ENCODE measurements at places on chromosomes 16 and 17.

DNA sequence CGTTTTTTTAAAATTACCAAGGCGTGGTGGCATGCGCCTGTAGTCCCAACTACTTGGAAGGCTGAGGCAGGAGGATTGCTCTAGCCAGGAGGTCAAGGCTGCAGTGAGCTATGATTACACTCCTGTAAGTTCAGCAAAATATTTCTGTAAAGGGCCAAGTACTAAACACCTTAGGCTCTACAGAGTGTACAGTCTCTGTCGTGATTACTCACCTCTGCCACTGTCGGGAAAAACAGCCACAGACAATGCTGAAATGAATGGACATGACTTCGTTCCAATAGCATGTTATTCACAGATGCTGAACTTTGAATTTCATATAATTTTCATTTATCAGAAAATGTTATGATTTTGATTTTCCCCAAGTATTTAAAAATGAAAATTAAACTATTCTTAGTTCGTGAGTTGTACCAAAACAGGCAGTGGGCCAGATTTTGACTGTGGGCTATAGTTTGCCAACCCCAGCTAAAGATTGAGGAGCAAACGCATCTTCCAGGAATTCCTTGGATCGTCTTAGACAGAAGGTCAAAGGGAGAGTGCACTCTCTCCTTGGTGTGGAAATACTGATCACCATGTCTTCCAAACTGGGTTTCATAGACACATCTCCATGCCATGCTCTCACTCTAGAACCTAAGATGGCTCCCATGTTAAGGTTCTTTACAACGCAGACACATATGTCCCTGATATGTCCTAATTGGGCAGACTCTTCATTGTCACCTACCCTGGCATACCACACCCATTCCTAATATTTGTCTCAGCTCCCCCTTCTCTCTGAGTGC lies 89.5 kb downstream of the MARF1 start:
- no peak for DNase-seq

DNA sequence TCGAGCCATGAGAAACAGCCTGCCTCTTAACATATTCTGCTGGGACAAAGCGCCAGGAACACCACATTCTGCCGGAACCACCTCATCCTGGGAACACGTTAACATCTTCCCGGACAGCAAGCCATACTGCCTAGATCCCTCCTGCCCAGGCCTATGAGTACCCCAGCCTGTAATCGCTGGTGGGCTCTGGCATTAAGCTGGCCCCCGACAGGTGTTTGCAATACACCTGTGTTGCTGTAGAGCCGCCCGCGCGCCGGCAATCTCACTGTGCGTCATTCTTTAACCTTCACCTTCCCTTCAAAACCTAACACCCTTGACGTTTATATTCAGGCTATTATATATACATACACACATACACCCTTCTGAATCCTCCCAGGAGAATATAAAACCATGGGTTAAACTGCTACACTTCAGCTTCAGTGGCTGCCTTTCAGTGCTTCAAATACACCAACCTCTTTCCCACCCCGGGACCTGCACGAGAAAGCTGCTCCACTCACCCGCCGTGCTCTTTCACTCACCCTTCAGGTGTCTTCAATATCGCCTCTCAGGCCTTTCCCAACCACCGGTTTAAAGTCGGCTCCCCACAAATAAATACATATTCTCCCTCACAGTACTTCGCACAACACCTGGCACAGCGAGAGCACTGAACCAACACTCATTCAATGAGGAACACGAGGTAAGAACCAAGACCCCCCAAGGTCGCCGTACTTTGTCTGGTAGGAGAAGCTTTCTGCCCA lies 1.0 kb upstream of the ENDOV start:
- no peak for DNase-seq

DNA sequence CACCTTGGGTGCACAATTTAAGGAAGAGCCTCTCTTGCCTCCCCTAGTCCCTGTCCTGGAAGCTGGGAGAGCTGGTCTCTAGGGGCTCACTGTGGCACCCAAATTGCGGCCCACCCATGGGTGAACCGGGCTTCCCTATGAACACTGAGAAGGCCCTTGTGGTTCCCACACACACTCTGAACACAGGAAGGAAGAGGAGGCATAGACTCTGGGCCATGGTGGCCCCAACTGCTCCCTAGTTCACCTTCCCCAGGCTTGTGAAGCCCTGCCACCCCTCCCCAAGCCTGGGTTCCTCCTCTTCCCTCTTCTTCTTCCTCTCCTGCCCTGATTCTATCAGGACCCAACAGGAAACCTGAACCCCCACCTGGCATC lies 10.5 kb downstream of the SREBF1 start:
- DNase-seq: no peak

DNA sequence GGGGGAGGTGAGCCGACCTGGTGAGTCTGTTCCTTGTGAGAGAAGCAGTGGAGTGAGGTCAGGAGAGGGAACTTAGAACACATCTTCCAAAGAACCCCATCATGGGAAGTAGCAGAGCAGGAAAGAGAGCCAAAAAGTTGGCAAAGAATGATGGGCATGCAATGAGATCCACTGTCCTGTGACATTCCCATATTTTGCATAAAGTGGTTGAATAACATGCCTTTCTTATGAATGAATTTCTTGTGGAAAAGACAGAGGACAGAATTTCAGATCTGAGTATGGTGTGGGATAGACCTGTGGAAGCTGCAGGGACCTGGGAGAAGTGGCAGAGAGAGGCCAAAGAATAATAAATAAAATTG lies 41.3 kb downstream of the TMEM100 start:
- DNase-seq: no peak

DNA sequence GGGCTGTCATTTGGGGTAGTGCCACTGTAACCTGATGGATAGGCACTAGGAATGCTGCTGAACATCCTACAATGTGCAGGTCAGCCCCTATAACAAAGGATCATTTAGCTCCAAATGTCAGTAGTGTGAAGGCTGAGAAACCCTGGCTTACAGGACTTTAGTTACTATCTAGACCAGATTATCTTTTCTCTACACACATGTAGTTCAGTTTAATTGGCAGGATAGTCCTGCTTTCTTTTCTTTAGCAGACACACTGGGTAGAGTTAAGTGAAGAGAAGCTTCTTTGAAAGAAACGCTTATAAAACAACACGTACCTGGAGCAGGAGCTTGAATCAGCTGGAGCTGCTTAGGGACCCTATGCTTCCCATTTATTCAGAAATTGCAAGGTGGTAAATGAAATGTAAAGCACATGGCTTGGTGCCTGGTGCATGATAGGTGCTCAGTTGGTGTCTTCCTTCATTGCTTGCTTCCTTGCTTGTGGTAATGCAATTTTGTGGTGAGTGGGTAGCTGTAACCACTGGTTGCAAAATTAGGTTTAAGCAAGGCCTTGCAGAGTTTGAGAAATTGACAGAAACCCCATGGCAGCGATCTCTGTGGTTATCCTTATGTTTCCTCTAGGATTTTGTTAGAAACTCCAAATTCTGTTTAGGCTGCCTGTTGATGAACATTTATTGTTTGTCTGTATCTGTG lies 9.4 kb downstream of the METTL9 start:
- DNase-seq: no peak

Data from fibroblast of skin of left biceps (primary cell).